Stimulated activated CD8-positive, alpha-beta memory T cell treated with anti-CD3 and anti-CD28 coated beads, Interleukin-4, amount 100 ng/mL, for 48 hours (primary cell): ENCODE measurements at places on chromosomes 7 and 10.

DNA sequence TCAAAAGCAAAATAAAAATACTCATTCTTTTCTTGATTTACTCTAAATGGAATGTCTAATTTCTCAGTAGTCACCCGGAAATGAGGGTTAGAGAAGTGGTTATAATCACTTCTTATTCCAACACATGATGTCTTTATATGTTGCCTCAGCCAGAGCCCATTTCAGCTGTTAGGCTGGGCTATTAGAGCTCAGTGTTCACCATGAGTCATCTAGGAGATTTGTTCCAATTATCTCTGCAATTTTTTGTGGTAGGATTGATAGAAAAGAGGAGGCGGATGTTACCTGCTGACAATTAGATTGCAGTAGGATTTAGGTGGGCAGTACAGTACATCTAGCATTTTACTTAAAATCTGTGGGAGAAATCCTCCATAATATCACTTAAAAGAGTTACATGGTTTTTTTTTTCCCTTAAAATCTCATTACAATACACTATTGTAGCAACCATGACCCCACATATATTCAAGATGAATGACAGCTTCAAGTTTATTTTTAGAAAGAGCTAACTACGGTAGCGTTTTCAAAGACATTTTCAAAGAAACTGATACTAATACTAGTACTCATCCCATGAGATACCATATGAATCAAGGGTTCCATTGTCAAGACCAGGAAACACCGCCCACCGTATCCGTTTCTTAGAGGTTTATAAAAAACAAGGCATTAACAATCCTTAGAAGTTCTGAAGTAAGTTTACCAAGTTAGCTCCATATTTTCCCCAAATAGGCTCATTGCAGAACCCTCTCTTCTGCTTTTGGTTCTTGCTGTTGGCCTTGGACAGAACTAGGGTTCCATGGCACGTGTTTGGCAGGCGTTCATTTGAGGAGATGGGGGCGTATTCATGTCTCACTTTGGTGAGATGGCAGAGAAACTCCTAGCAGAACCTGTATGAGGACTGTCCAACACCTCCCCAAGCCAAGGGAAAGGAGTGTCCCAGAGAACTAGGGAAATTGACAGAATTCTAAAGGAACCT is 10.4 kb downstream of the CPA2 start:
- peak; percentile 64 for DNase-seq

DNA sequence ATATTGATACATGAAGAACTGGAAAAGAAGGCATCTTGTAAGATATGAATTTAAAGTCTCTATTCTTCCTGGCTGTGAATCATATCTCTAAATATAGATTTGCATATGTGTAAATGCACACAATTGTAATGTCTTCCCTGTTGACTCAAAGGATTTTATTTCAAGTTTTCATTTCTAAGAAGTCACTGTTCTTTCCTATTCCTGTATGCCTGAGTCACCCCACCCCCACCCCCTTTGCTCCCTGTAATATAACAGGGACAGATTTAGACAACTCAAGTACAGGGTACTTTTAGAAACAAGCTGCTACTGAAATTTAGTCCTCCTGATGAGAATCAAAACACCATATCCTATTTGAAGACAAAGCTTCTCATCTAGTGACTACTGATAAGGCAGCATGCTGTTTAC is 43.0 kb upstream of the HECTD2 start:
- DNase-seq: no peak

GRCh38 chr7:4189131-4189570 is 492.9 kb upstream of the FOXK1 start:
- no peak for DNase-seq

DNA sequence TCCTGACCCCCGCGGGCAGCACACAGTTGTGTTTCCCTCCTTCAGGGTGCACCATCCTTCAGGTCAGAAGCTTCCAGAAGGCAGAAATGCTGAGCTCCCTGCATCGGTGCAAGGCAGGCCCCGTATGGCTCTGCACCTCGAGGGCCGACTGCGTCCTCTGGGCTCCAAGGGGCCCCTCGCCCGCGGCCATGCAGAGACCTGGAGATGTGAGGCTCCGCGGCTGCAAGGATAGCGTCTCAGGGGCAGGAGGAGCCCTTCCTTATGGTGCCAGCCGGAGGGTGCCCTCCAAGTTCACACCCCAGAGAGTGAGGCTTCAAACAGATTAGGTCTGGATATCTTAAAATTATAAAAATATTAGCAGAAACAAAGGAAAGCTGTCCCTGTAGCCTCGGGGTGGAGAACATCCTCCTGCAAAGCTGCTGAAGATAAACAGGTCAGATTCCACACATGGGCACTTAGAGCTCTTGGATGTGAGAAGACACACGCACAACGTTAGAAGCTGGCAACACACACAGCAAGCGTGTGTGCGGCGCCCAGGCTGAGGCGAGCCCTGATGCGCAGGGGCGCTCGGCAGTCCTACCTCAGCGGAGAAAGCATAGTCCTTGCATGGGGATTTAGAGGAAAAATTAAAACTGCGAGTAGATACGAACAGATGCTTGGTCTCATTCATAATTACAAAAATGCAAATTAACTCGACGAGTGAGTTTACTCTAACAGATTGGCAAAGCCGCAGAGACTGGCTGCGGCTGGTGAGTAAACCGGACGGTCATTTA is 20.4 kb downstream of the KNDC1 start:
- DNase-seq: no peak

DNA sequence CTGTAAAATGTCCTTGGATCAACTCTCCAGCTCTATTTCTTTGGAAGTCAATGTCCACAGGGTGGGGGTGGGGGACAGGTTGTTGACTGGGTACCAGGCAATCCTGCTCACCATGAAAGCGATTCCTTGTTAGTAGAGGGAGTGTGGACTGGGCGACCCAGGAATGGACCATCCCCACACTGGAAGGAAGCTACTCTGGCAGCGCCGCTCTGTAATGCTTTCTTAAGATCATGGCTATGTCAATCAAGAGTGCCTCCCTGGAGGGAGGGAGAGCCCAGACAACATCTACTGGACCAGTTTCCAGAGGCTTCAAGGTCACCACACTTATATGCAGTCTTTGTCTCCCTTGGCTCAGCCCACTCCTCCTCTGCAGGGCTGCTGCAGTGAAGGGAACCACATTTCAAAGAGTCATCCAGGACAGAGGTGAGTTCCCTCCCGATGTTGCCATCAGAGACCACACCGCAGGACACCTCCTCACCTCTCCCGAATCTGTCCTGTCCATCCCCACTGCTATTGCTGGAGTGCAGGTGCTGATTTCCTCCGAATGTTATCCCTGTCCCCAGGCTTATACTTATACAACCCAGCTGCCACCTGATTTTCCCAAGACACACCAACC is 6.9 kb downstream of the GIMAP5 start:
- no peak for DNase-seq

- no peak for DNase-seq
Measured at GRCh38 chr10:48722153-48723145, 37.8 kb downstream of the WDFY4 start.

DNA sequence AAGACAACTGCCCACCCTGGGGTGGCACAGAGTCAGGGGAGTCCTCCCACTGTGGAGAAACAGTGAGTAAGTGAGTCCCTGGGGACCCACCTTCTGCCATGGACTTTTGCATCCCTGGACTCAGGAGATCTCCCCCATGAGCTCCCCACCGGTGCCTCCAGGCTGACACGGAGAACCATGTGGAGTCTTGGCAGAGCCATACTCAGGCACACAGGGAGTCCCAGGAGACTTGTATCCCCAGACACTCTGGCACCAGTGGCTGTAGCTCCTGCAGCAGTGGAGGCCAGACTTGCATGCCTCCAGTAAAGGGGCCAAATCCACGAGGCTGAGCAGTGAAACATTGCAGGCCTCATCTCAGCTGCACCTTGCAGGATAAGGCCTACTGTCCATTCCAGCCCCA is 791.4 kb downstream of the PCDH15 start:
- DNase-seq: no peak

DNA sequence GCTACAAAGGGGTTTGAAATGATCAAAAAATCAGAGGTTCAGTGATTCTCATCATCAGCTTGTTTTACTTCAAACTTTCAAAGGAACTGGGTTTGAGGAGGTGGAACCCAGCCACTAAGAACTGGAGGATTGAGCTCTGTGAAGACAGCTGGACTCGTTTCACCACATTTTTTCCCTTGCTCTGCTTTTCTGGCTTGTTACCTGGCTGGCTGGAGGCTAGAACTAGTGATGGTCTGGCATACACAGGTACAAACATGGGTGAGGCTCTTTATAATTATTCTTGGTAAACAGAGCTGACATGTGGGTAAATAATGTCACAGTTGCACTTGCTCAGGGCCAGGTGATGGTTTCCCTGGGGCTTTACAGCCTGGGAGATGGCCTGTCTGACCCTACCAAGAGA is 352.5 kb downstream of the FGFR2 start:
- no peak for DNase-seq

DNA sequence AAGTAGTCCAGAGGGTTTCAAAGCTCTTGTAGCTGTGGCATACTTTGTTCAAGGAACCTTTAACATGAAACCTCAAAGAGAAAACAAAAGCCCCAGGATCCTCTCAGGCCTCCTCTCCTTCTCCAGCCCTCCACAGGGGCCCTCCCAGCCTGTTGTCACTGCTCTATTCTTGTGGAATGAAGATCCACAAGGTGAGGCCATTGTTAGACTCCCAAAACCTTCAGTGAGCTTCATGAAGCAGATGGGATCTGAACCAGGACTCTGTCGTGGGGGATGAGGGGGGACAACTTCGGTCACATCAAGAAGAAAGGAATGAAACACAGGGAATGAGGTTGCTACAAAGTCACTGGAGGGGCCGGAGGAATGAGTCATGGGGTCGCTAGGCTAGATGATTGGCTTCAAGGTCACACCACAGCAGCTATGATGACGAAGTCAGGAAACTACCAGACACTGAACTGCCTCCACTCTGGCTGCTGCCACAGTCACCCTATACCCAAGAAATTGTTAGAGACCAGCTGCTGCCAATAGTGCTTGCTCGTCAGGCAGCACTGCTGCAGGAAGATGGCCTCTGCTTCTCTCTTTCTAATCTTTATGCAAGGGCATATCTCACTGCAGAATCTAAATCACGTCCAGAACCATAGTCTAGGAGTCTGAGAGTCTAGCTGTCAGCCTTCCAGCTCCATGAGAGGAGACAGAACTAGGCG is 208.8 kb downstream of the HIBADH start:
- no peak for DNase-seq

GRCh38 chr10:116198676-116199035 is 74.3 kb downstream of the GFRA1 start:
- no peak for DNase-seq

DNA sequence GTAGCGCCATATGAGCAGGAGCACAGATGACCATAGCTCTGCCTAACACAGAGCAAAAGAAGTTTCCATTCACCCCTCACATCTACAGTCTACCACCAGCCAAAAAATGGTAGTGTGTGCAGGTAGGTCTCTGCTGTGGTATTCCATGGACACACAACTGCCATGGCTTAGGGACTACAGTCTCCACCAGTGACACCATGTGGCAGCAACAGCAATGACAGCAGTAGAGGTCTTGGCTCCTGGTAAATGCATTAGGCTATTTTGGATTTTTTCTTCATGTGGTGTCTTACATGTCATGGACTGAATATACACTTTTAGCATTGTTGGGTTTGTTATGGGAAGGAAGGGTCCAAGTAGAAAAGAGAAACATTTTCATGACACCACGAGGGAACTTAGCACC is 70.1 kb upstream of the CABCOCO1 start:
- DNase-seq: no peak

DNA sequence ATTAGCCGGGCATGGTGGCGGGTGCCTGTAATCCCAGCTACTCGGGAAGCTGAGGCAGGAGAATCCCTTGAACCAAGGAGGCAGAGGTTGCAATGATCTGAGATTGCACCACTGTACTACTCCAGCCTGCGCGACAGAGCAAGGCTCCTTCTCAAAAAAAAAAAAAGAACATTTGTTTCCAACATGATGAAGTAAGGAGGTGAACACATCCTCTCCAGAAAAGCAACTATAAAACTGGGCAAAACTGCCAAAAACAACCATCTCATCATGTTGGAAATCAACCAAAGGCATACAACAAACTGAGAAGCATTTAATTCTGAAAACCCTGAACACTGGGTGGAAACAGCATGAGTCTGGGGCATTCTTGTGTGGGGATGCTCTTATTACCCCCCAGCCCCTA is 14.3 kb downstream of the PRTFDC1 start:
- no peak for DNase-seq

DNA sequence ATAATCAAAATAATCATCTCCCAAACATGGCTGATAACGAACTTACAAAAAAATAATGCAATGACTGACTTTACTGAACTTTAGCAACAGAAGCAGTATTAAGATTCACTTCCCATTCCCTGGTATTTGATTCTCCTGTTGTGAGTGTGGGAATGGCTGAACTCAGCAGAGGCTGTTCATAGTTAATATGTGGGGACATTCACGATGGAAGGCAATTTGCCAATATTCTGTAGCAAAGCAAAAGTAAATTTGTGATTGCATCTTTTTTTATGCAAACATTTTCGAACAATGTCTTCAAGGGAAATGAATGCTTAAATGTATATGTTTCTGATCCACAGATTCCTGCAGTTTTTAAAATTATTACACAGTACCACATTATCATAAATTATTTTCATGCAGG is 431.7 kb upstream of the KLF6 start:
- DNase-seq: no peak

DNA sequence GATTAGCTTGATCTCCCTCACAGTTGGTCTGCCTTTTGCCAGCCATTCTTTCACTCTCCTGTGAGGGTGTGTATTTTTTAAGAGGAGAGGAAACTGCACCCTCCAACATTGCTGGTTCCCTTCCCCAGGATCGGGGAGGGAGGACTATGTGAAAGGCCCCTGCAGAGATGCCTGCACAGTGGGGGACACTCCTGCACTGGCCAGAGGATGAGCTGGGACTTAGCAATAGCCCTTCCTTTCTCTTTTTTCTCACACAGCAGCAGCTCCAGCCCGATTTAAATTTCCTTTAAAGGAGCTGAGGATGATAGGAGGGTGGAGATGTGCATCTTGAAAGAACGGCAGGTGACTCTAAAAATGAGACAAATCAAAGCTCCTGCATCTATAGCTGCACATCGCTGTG is 18.7 kb downstream of the SORCS3 start:
- no peak for DNase-seq

- no peak for DNase-seq
Measured at GRCh38 chr7:29288181-29289091, 93.9 kb downstream of the CHN2 start.
